ENCODE measurements at places on chromosomes 6 and 20.

DNA sequence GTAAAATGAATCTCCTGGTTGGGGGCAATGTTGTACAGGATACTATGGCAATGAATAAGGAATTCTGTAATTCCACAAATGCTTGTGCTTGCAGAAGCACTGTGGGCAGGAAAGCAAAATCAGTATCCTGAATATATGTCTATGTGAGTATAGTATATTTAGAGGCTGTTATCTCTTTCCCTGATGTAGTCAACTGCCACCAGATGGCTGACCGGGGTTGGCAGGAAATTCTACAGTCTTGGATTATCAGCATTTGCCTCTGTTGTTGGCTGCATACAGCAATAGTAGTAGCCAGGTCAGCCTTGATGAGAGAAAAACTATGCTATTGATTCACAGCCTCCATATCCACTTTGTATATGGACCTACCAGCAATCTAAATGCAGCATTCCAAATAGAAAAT, 425.1 kb upstream of the JAG1 start:
- DNase-seq: no peak

- DNase-seq: peak; percentile 42
These were observed 232.5 kb downstream of the PKHD1 start for GRCh38 chr6:51854876-51855275.

DNA sequence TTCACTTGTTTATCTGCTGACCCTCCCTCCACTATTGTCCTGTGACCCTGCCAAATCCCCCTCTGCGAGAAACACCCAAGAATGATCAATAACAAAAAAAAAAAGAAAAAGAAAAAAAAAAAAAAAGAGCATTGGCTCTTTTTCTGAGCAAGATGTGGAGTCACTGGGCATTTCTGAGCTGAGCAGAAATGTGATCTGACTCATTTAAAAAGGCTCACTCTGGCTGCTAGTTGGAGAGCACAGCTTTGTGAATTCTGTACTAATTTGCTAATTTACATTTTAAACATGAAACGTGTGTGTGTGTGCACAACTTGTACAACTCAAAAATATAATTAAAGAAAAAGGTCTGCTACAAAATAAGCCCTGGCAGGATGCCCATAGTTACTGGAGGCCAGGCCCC, 20.2 kb downstream of the SCML4 start:
- DNase-seq: no peak

GRCh38 chr20:23010096-23010495, 25.0 kb upstream of the SSTR4 start:
- no peak for DNase-seq

GRCh38 chr20:38805958-38806854, 709 bp downstream of the PPP1R16B start:
- DNase-seq: peak; percentile 60

Measured in D341Med (cell line).